ENCODE measurements at places on chromosomes 2 and 18.

DNA sequence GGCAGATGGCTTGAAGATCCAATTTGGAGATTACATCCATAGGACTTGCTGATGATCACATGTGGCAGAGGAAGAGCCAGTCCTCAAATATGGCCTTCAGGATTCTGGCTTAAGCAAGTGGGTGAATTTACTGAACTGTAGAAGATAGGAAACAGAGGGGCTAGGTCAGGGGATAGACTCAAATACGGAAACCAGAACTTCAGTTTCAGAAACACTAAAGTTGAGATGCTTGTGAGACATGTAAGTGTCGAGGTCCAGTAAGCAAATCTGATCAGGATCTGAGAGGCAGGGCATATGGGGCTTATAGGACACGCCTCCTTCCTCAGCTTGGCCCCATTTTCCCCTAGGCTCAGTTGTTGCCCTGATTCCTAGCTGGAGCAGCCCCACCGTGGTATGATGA, 107.7 kb downstream of the LBH start:
- no peak for DNase-seq

GRCh38 chr2:109271920-109272319, 142.9 kb downstream of the SH3RF3 start:
- DNase-seq, result no peak

DNA sequence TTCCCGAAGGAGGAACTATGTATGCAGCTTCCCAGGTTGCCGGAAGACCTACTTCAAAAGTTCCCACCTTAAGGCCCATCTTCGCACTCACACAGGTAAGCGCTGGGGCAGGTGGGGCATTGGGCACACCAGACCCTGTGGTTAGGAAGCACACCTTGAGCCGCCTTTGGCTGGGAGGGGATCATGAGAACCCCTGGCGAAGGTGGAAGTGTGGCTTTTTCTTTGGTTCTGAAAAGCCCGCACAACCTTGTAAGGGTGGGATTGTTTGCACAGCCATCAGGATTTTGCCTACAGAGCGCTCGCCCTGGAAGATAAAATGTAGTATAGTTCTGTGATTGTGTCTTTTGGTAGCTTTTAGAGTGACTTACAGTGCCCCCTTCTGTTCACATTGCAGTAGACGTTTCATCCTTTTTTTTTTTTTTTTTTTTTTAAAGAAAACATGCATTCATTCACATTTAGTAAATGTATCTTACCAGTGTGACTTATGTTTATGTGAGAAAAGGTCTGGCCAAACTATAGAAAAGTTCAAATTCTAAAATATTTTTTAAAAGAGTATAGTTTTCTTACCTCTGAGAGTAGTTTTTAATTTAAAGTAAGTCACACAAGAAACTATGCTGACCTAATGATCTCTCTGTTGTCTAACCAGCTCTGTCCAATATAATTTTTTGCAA, 5.3 kb downstream of the KLF11 start:
- DNase-seq, result no peak

- no peak for DNase-seq
Measured at GRCh38 chr18:12059334-12060181, 34.1 kb upstream of the ANKRD62 start.

DNA sequence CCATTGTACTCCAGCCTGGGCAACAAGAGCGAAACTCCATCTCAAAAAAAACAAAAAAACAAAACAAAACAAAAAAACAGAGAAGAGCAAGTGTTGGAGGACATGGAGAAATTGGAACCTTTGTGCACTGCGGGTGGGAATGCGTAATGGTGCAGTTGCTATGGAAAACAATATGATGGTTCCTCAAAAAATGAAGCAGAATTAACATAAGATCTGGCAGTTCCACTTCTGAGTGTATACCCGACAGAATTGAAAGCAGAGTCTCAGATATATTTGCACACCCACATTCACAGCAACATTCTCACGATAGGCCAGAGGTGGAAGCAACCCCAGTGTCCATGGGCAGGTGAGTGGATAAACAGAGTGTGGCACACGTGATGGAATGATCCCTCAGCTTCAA, 11.0 kb upstream of the RALB start:
- DNase-seq, result no peak

- no peak for DNase-seq
Measured at GRCh38 chr2:19104503-19104902, 253.9 kb downstream of the OSR1 start.

Data from iPS DF 6.9 (cell line).